ENCODE measurements at places on chromosomes 1 and 21.

GRCh38 chr1:86477256-86477655, 8.5 kb downstream of the CLCA1 start:
- no peak for DNase-seq

DNA sequence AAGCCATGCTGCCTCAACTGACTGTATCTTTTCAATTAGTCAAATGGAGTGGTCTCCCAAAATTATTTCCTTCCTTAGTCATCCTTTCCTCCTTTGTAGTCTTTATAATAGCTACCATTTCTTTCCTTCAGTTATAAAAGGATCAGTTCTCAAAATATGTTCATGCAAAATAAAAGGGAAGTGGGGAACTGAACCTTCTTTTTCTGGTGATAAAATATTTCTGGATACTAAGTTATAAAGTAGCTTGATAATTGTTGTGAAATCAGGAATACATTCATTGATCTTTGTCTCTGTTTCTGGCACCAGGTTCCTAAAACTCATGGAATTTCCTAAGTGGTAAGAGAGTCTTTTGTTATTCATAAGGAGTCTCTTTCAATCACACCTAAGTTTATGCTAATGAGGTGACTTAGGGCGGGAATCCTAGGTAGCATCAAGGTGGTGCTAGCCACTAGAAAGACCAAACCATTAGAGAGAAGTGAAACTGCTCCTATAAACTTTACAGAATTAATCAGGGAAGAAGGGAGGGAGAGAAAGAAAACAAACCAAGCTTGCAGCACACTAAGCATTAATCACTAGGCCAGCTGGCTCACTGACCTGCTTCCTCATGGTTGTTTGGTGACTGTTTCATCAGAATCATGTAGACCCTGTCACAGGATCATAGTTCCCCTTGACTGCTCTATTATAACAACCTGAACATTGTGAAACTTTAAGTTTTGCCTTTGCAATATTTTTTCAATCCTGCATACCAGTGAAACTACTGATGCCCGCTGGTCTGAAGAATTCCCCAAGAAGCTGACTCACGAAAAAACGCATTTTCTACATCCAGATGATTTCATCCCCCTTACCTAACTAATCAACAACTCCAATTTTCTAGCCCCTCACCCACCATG, 161.6 kb upstream of the PTBP2 start:
- no peak for DNase-seq

DNA sequence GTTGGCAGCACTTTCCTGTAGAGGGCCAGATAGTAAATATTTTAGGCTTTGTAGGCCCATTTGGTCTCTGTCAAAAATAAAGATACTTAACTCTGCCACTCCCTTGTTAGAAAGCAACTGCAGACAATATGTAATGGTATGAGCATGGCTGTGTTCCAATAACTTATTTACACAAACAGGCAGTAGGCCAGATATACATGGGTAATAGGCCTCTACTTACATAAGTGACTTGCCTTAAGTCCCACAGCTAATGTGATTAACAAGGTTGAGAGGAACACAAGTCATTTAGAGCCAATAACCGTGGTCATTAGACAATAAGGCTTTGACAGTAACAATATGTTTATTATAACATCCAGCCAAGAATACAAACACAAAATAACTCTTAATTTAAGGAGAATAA, 17.4 kb downstream of the CCT8 start:
- DNase-seq = no peak

GRCh38 chr1:7119156-7119555, 333.9 kb downstream of the CAMTA1 start:
- no peak for DNase-seq

- DNase-seq = peak; percentile 56
These were observed 9.7 kb downstream of the KLHDC8A start for GRCh38 chr1:205346956-205347574.

GRCh38 chr1:157209514-157209913, 71.3 kb upstream of the ETV3 start:
- DNase-seq = no peak

- peak; percentile 94 for DNase-seq
These were observed at the start of gene PIK3R3 for GRCh38 chr1:46132529-46133180. Gene PIK3R3, minus strand, starts transcription at chr1:46132629. Its CDS starts 677 bp downstream, at chr1:46131952.

GRCh38 chr1:168832661-168833060, 103.7 kb upstream of the DPT start:
- DNase-seq = no peak

GRCh38 chr1:221039616-221040015, 160.4 kb downstream of the HLX start:
- DNase-seq = no peak

- DNase-seq = peak; percentile 55
These were observed 22.3 kb downstream of the PPFIA4 start for GRCh38 chr1:203048555-203049051.

DNA sequence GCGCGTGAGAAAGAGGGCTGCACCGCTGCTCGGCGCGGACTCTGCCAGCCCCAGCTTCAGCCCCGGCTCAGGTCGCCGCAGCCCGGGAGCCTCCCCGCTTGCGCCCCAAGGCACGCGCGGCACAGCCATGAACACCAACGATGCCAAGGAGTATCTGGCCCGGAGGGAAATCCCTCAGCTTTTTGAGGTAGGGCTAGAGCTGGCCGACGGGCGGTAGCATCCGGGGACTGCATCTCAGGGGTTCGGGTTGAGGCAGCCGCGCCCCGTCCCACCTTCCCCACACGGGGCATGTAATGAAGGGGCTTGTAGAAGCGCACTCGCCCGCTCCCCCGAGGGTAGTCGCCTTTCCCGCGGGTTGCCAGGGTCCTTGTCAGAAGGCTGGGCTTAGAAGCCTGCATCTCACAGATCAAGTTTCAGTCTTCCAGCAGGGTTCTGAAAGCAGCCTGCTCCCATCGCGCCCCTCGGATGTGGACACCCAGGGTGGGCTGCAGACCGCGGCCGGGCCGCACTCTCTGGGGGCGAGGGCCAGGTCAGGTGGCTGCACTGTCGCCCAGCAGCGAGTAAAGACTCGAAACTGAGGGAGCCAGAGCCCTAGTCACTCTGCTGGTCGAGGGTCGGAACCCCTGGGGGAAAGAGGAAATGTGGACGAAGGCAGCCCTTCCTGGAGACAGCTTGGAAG, 507 bp downstream of the AK5 start:
- DNase-seq = no peak

DNA sequence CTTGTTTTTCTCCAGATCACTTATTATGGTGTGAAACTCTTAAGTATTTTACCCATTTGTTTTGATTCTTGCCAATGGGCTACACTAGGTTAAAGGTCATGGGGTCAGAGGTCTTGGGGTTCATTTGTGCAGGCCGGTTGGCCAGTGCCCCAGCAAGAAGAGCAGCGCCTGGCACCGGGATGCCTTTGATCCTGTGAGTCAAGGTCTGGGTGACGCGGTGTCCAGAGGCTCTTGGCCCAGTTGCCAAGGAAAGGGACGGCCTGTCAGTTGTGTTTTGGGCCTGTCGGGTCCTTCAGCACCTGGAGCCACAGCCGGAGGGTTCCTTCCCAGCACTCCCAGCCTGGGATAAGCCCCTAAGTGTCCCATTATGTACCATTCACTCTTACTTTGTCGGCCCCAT, 25.1 kb downstream of the RHBG start:
- DNase-seq = no peak

- DNase-seq = no peak
These were observed at the start of gene CAPN9 for GRCh38 chr1:230747127-230747730. Gene CAPN9, plus strand, starts transcription at chr1:230747388. Its CDS starts 109 bp downstream, at chr1:230747497.

DNA sequence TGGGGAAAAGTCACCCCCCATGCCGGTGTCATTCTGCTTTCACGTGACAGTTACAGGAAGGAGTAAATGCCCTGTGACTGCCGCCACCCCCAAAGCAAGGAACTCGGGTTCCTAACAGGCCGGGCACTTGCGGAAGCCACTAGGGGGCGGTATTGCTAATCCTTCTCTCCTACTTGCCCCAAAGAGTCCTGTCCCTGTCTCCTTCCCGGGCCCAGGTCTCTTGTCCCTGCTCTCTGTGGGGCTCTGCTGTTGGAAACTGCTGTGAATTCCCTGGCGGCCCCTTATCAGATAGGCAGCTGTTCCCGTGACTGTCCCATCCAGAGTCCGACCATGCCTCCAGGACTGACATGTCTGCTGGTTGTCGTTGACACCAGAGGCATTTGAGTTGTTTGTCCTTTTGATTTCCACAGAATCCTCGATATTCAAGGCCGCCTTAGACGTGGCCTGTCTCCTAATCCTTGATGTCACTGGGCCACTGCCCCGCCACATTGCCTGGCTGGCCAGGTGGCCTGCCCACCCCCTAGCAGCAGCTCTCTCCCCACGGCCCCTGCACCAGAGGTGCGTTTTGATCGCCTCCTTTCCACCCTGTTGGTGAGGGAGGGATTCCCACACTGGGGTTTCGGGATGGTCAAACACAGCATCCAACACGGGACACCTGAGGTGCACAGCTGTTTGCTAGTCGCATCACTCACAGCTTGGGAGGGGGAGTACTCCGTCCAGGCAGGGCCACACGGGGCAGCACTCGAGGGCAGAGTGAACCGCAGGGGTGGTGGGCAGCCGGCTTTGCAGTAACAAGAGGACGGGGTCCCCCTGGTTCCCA, 37.3 kb downstream of the CHAF1B start:
- no peak for DNase-seq

DNA sequence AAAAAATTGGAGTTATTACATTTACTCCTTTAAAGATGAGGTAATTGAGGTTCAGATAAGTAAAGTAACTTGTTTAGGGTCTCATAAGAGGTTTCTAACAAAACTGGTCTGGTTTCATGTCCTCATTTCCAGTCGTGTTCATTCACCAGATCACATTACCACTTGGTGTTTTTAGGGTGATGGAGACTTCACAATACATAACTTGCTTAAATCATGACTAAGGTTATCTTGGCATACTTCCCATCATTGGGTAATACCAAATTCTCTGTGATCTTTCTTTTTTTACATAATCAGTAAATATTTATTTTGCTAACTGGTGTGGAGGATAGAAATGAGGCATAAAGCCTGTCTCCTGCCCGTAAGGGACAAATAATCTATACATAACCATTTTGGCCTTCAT, 31.6 kb upstream of the RPTN start:
- no peak for DNase-seq

- no peak for DNase-seq
These were observed 31.7 kb upstream of the DMRTA2 start for GRCh38 chr1:50454911-50455310.

GRCh38 chr1:26537951-26538352, 8.4 kb downstream of the RPS6KA1 start:
- DNase-seq = no peak

DNA sequence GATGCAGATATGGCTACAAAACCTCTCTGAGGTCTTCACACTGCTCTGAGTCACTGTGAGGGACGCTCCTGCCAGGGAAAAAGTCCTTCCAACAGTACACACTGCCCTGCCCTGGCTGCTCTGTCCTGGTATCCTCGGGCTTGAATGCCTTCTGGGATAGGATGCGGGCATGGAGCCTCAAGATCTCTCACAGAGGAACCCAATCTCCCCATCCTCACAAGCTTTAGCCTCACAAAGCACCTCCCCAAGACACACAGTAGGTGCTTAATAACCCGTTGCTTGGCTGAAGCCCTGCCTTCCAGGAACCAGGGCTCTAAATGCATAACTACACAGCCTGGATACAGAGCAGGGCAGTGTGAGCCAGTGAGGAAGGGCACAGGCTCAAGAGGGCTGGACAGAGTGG, 9.2 kb downstream of the RAP1GAP start:
- no peak for DNase-seq

- no peak for DNase-seq
These were observed 50.6 kb downstream of the UCK2 start for GRCh38 chr1:165877940-165878556.

DNA sequence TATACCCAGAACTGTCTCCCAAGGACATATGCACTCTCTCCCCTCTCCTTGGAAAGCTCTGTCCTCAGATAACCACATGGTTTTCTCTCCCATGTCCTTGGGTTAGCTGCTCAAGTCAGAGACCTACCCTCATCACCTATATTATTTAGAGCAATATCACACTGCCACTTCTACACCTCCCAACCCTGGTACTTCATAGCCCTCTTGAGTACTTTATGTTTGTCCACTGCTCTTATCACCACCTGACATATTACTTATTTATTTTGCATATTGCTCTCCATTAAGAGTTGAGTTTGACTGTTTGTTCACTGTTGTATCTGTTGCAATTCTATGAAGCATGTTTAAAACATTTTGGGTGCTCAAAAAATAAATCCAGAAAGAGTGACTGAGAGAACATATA, 126.3 kb upstream of the ATP1B1 start:
- DNase-seq = no peak

- DNase-seq = no peak
These were observed 240.0 kb downstream of the NUF2 start for GRCh38 chr1:163561580-163562295.

GRCh38 chr1:101532377-101532776, 295.6 kb downstream of the S1PR1 start:
- no peak for DNase-seq

DNA sequence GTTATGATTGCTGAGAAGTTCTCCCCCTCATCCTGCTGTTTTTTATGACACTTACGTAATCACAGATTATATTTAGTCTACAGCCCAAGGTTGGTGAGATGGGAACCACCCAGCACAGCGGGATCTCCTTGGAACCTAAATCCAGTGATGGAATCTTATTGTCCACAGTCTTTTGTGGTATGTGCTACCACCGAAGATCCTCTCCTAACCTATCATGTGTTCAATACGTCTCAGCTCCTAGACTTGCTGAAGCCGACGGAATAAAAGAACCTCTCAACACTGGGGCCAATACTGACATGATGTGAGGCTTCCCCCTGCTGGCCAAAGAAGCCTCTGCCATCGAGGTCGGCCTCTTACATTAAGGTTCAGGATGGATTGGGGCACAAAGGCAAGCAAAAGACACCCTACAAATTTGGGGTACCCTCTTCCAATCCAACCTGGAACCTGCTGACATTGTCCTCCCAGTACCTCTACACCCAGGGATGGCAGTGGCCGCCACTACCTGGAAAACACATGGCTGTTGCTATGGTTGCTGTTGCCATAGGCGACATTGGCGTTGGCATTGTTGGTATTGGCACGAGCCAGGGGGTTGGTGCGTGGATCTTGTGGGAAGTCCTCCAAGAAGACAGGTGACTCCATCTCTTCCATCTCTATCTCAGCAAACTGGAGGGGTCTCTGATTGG, 19.4 kb upstream of the KIF21B start:
- no peak for DNase-seq

DNA sequence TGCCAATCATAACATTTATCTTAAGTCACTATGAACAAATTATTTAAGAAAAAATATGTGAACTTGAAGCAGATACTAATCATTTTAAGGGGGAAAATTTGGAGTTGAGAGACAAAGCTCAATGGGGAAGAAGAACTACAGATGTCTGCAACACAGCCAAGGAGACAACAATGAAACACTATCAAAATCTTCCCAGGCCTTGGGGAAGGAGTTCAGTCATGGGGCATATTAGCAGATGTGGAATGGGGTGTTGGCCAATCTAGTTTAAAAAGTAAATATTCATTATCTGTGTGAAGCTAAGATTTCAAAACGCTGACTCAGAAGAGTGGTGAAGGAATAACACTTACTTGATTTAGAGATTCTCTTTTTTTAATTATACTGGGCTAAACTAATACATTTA, 671.6 kb upstream of the ZP4 start:
- DNase-seq = no peak

DNA sequence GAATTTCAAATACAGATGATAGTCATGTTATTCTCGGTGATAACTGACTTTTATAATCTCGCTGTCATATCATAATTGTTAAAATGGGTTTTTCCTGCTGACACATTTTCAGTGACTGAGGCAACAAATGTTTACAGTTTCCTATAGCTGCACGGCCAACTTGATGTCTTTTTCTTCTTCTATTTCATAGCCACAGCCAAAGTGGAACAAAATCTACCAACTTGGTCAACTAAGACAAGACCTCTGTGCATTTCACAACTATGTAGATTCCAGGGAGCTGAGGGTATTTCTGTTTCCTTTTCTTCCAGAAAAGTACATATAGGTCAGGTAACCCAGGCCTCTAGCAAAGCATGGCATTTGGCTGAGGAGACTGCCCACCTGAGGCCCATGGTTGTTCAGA, 10.4 kb upstream of the AHCYL1 start:
- DNase-seq = no peak
